ENCODE measurements at places on chromosomes 12 and 14.

DNA sequence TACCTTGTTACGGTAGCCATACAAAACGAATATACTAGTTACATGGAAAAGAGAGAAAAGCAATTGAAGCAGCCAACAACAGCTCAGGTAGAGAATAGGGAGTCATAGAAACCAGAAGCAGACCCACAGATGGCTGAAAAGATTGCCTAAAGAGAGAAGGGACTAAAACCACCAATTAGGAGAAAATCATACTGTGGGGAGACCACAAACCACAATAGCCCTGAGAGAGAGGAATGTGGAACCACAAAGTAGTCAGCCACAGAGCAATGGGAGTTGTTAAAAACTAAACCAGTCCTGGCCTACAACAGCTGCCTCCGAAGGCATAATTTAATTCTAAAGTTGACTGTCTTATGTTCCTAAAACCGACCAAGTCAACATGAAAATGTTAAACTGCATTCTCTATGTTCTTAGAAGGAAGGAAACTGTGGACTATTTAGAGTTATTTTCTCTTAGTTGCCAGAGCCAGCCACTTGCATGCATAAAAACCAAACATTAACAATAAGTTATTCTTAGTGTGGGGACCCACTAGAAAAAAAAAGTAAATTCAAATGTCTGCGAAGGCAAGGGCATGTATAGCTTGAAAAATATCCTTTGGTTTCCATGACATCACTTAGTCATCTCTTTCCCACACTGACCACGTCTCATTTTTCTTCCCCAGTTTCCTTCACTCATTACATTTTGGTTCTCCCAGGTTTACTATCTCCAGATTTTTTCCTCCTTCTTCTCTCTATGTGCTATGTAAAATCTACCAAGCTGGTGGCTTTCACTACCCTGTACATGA, 398.1 kb downstream of the NOVA1 start:
- no peak for DNase-seq

DNA sequence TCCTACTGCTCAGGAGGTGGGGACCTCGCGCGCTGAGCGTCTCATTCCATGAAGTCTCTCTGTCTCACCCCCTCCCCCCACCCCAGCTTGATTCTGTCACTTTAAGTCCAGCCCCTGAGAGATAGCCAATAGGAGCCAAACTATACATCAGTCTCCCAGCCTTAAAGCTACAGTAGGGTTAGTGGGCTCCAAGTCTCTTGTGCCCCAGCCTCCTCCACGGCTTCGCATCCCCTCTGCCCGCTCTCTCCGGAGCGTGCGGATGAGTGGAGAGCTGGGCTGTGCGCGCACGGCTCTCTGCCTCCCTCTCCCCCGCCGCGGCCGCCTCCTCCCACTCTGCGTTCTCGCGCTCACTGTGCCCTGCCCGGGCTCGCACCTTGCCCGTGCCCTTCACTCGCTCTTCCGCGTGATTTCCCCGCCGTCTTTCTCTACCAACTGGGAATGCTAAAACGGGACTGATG, at the start of gene ESRRB:
TSS of gene ESRRB (plus strand) at position 191 of the 458 bp plus-strand sequence. CDS start at position 456, 265 bp downstream.
- no peak for DNase-seq

DNA sequence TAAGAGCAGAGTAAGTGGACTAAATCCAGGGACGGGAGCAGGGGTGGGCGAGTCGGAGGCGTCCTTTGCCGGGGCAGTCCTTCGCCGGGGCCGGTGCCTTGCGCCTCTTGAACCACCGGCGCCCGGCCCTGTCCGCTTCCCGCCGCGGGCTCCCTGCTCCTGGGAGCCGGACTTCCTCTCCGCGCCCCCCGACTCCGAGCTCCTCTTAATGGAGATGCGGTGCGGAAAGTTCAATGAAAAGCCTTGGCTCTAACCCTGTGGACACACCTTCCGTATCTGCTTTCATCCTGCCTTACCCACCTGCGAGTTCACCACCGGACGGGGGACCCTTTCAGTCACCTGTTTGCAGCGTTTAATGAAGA, 412 bp downstream of the FGFR1OP2 start:
- peak; percentile 10 for DNase-seq

GRCh38 chr12:51705450-51705849, 114.4 kb downstream of the SCN8A start:
- DNase-seq = no peak

DNA sequence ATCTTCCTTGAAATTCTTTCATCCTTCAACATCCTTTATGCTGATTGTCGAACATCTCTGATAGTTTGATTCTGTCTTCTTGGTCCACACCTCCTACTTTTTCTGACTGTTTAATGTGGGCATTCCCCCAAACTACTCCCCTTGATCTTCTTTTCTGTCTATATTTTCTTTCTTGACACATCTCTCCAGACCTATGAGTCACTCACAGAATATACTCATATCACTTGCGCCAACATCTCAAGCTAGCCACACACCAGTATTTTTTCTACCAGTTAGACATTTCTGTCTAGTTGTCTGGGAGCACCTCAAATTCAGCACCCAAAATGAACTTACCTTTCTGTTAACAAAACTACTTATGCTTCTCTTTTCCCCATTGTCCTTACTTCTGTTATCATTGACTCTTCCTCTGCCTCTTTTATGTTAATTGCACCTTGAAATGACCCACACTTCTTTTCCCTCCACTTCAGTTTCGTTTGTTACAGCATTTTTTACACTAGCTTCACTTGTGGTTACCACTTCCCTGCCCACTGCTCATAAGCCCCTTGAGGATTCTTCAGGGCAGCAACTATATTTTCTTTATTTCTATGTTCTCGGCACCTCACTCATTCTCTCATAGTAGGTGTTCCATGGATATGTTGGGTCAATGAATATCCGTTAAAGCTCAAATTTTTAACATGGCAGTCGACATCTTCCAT, 33.5 kb downstream of the TSHR start:
- DNase-seq = no peak

GRCh38 chr12:111775205-111776193, 8.8 kb downstream of the ALDH2 start:
- no peak for DNase-seq

GRCh38 chr12:65278576-65279368, at the start of gene MSRB3:
Gene MSRB3 (plus strand): TSS chr12:65278683. CDS start chr12:65308580, 29,897 bp downstream.
- peak; percentile 37 for DNase-seq

DNA sequence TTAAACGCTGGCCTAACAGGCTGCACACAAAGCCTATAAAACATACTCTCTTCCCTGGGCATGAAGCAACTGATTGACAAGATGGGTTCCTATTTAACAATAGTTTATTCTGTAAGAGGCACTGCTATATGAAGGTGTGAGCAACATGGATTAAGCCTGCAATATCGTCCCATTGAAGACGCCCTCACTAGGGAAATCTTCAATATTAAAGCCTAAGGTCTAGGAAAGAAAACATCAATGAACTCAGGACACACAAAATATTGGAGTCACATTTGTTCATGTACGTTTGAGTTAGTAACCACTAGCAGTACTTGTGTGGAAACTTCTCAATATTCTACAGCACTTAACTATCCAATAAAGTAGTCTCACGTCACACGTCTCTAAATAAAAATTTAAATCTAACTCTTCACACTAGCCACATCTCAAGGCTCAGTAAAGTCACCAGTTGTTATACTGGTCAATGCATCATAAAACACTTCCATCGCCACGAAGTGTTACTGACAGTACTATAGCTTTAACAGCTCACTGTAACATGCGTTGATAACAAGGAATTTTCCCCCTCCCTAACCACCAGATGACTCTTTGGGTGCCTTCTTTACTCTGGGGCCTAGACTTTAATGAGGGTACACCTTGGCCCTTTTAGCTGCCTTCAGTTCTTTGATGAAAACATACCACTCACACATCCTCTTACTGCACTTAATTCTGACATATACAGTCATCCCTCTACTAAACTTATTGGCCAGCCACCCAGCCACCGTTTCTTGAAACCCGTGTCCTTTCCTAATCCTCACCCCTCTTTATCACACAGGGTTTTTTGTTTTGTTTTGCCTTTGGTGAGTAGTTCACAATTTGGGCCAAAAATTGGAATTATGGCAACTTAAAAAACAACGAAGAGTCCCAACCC, 50.1 kb upstream of the OR5AU1 start:
- no peak for DNase-seq

DNA sequence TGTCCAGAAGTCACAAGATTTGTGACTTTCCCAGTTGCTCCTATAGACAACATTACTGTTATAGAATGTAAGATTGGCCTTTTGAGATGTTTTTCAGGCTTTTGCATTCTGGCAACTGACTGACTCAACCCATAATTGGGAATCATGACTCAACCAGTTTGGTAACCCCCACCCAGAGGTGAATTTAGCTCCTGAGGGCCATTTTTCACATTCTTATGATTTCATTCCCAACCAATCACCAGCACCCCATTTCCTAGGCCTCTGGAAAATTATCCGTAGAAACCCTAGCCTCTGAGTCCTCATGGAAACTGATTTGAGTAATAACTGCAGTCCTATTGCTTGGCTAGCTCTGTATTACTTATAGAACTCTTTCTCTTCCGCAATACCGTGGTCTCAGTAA, 626.0 kb upstream of the SEL1L start:
- DNase-seq = no peak

Data from GM12892 (cell line).